SK-N-SH treated with all-trans-retinoic acid at 6 μM for 48 hours (cell line): ENCODE measurements at places on chromosomes 6 and 20.

GRCh38 chr20:61662226-61662967 lies 403.3 kb downstream of the TAF4 start:
- no peak for ATAC-seq

- no peak for ATAC-seq
Measured at GRCh38 chr20:57056651-57057050, 209.8 kb downstream of the BMP7 start.

DNA sequence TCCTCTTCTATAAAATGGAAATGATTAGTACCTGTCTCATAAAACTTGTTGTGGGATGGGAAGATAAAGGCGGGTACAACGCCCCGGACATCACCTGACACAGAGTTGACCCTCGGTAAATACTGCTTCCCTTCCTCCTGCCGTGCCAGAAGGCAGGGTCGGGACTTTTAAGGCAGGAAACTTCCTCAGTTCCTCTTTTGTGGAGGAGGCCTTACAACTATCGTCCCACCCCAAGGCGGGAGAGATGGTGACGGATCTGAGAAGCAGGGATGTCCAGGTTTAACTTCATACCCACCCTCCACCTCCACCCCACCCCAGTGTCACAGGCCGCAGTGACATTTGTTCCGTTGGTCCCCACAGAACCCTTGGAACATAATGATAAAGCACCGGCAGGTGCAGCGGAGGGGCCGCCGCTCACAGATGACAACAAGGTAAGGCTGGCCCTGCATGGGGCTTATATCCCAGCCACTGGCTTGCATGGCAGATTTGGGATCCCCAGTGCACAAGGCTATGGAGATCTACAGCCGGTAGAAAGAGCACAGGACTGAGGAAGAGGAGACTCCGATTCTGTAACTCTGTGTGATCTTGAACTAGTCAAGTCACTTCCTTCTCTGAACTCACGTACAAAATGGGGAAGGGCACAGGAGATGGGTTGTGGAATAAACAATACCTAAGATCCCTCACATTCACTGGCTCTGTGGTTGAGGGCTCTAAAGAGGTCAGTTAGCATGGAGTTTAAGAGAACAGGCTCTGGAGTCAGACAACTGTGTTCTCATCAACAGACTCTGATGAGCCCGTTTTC lies 764 bp downstream of the DNTTIP1 start:
- ATAC-seq, result peak; percentile 8; the same call in 2 of the 3 replicates

DNA sequence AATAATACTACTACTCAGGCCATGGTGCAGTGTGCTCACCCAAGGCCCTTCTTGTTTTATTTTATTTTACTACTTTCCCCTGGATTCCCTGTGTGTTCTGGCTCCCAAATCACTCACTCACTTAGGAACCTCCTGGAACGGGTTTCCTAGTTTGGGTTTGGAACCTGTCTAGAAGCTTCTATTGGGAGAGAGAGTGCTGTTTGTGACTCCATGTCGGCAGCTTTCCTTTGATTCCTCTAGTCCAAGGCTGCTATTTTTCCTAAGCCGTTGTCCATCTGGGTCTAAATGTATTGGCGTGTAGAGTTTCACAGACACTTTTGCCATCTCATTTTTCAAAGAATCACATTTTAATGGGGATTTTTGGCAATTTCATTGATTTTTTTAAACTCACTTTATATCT lies 70.8 kb downstream of the FOXA2 start:
- no peak for ATAC-seq

DNA sequence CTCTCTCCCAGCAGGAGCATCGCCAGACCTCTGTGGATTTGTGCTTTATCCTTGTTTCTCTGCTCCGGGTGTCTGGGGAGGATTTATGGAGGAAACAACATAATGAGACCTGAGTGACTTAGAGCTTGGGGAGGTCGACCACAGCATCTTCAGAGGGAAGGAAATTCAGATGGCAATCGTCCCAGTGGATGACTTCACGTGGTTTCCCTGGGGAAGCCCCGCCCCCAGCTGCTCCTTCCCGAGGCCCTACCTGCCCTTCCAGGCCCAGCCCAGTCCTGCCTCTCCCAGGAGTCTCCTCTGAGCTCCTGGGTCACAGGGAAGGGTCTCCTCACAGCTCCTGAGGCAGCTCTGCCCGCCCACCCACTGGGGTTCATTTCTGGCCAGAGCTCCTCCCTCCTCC lies 430.3 kb upstream of the SULF2 start:
- ATAC-seq, result no peak

DNA sequence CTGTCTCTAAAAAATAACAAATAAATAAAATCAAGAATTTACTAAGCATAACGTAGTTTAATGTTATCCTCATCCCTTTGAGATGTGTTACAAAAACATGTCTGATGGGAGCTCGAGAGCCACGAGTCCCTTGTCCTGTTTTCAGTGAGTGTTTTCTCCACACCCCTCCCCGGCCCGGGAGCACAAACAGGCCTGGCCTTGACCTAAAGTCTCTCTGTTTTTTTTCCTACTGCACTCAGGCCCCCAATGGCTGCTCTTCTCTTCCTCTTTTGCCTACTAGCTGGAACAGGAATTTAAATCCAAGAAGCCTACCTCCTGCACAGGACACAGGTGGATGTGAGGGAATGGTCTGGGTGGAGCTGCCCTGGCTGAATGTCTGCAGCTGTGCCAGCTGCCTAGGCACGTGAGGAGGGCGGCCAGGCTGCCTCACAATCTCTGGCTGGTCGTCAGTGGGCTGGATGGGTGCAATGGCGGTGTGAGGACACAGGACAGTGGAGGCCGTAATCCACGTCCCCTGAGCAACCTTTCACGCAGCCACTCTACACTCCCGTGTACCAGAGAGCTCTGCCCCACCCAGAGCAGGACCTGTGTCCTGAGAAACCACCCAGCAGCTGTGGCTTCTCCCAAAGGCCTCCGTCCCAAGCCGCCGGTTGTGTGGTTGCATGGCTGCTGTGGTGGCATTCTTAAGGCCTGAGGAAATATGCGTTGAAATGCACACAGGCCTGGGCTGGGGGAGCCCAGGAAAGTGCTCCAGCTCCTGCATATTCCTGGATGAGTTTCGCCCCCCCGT lies 117.5 kb downstream of the FAM120B start:
- no peak for ATAC-seq

DNA sequence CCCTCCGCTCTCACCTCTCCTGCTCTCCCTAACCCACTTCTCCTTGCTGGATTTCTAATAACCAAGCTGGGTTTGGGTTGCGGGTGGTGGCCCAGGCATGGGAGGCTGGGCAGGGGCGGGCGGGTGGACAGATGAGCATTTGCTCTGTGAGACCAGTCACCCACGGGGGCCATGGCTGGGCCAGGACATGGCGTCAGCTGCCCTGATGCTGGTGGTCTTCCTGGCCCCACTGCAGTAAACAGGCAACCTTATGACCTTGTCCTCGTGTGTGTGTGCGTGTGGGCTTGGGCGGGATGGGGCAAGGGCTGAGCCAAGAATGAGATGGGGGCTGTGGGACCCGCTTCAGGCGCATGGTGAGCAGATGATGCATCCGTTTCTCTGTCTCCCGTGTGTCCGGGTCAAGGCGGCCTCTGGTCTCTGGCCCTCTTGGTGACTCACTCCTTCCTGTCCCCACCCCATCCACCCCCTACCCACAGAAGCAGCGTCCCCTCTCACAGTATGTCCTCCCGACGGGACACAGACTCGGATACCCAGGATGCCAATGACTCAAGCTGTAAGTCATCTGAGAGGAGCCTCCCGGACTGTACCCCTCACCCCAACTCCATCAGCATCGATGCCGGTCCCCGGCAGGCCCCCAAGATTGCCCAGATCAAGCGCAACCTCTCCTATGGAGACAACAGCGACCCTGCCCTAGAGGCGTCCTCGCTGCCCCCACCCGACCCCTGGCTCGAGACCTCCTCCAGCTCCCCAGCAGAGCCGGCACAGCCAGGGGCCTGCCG lies 41.4 kb upstream of the MYL9 start:
- ATAC-seq, result peak; percentile 64

- no peak for ATAC-seq
Measured at GRCh38 chr6:124753562-124754105, 208.6 kb upstream of the RNF217 start.

GRCh38 chr6:43308101-43308989 lies at the start of gene CRIP3:
TSS of gene CRIP3 (minus strand) at chr6:43308826. CDS start at chr6:43308792, 34 bp downstream.
- ATAC-seq, result no peak

DNA sequence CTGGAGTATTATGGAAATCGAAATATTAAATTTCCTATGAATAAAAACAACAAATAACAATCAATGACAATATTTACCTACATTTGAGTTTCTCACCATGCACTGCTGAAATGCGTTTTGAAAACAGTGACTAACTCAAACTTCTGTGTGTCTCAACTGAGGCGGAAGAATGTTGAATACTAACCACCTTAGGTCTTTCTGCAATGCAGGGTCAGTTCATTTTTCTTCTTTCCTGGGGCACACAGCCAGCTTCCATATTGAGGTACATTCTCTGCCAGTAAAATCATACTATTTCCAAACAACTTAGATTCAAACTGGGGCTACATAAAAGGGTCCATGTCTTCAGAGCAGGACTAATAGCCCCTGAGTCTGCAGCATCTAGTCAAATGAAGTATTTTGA lies 310.1 kb downstream of the UTRN start:
- no peak for ATAC-seq

DNA sequence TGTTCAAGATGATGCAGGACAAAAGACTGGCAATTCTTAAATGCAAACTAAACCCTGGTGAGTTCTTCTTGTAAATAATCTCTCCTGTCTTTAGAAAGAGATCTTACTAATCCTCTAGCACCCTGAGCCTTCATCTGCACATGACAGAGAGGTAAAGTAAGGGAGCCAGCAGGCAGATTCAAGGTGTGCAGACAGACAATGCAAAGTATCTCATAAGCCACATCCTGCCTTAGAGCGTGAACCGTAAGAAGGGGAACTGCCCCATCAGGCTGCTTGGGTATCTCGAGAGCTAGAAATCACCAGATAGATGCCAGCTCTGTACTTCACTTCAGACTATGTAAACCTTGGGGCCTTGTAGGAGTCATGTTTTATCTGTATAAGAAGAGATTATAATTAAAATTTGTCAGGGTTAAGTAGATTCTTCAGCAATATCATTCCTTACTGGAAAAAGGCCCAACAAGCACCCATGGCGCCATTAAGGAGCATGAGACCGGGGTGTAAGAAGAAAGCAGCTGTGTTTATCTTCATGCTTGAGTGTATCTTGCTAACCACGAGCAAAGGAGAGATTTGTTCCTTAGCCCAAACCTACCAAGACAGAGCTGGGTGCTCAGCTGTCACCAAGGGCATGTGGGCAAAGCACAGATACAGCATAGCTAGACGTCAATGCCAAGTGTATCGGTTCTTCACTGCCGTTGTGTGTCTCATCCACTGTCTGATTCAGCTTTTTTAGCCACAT lies 24.4 kb downstream of the CNR1 start:
- no peak for ATAC-seq

GRCh38 chr6:115898246-115898645 lies 162.4 kb downstream of the FRK start:
- no peak for ATAC-seq

DNA sequence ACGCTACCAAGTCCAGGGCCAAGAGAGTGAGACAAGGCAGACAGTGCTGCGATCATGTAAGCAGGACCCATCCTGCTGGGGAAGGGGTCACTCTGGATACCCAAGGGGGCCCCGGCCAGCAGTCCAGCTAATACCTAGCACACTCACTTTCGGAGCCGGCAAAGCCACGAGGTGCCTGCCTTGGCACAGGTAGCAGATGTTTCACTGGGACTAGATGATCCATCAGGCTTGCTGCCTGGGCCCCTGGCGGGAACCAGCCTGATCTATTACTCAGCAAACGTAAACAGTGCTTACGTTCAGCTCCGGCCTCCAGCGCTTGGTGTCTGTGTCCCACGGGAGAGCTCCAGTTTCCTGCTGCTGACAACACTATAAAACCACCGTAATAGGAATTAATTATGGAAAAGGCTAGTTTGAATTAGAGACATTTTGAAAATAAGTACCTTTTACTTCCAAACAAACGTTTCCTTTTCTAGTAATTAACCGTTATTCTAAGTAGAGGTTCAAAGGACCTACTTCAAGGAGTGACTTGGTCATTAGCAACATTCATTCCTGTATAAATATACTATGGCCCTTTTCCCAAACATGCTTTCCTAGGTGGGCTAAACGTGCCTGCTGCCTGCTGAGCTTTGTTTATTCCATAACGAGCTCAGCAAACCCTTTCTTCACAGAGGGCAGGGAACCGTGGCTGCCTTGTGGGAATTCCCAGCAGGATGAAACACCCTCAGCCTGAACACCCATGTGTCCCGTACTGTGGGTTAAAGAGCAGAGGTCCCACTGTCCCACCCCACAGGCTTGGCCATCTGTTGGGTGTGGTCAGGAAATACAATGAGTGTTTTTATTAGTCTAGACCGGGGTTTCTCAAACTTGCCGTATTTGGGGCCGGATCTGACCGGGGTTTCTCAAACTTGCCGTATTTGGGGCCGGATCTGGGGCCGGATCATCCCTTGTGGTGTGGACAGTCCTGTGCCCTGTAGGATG lies 18.4 kb downstream of the SLC22A23 start:
- ATAC-seq, result no peak

- no peak for ATAC-seq
Measured at GRCh38 chr6:37232430-37233017, 25.0 kb upstream of the TBC1D22B start.

DNA sequence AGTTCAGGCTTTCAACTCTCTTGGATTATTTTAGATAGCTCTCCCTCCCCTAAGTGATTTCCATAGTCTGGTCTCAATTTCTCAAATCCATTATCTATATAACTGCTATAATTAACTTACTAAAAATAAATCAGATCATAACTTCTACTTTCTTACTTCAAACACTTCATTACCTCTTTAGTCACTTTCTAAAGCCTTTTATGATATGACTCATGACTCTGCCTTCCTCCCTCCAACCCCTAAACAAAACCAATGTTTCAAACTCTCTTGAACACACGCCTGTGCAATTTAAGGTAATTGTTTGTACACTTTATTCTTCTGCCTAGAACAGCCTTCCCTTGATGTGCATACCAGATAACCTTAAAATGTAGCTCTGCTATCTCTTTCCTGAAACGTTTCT lies 100.5 kb downstream of the LMBRD1 start:
- no peak for ATAC-seq

- ATAC-seq, result peak; percentile 79
Measured at GRCh38 chr6:121309768-121310469, 24.4 kb downstream of the TBC1D32 start.

DNA sequence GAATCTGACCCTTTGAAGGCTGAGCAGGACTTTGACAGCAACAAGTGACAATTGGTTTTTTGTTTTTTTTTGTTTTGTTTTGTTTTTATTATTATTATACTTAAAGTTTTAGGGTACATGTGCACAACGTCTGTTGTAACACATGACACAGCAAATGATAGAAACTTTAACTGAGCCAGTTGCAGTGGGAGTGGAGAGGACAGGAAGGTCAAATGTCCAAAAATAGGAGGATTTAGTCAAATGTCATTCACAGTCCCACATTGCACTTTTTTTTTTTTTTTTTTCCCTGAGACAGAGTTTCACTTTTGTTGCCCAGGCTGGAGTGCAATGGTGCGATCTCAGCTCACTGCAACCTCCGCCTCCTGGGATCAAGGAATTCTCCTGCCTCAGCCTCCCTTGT lies 223.0 kb downstream of the HIVEP2 start:
- no peak for ATAC-seq

GRCh38 chr6:149492798-149493343 lies 8.1 kb upstream of the ZC3H12D start:
- no peak for ATAC-seq

- ATAC-seq, result no peak
Measured at GRCh38 chr6:153963352-153963751, 75.7 kb upstream of the OPRM1 start.

- no peak for ATAC-seq
Measured at GRCh38 chr6:133951227-133951626, 1.8 kb upstream of the TBPL1 start.

- ATAC-seq, result peak; percentile 87
Measured at GRCh38 chr6:79570129-79571029, 33.1 kb upstream of the LCA5 start.
